ENCODE measurements at places on chromosomes 6 and 20.

GRCh38 chr6:134165561-134166201 is 113.3 kb upstream of the SLC2A12 start:
- DNase-seq = no peak

DNA sequence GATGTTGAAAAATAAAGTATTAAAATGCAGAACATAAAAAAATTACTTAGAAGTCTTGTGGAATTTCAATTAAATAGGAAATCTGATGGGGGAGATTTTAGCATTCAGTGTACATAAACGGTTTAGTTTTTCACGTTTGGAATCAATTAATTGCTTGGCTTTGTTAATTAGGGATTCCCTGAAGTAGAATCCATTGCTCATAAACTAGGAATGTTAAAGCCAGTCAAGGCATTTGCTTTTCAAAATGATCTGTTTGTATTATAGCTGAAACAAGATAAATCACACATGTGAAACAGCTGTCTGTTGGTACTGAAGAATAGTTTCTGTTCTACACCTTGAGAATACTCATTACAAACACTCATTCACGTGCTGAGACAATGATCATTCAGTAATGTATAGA is 297.9 kb downstream of the TBC1D7 start:
- DNase-seq = no peak

DNA sequence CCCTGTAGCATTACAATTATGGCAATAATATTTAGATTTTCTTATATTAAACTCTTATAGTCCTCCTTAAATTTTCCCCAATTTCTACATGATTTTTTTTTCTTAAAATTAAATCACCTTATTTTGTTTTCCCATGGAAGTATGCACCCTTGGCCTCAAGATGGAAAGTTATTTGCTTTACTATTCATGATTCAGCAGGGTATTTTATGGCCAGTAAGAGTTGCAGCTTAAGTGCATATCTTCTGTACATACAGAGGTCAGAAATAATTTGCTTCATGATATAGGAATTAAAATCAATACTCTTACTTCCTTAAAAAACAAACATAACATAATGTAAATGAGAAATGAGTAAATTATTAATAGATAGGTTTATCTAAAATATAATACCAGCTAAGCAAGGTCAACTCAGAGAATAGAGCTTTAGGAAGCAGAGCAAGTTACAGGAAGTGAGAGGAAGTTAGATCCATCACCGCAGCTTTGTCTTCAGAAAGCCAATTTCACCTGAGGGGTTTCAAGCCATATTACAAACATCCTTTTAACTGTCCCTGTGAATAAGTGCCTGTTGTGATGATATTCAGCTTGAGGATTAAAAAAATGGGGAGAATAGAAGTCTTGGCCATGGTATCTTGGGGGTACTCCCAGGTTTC is 24.6 kb upstream of the HS3ST5 start:
- no peak for DNase-seq

GRCh38 chr6:8182902-8183665 is 80.7 kb upstream of the EEF1E1 start:
- DNase-seq = no peak

DNA sequence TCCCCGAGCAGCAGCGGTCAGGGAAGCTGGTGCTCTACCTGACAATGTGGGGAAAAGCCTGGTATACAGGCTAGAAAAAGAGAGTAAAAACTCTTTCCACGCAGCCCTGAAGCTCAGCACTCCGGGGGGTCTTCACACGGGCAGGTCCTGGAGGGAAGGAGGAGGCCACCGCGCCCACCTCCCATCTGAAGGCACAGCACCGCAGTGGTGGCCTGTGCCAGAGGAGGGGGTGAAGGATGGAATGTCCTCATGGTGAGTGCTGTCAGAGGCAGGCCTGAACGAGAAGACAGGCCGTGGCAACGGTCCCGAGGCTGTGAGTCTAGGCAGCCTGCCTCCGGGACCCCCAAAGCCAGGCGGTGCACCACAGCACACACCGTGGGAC is 5.8 kb downstream of the SLC2A4RG start:
- no peak for DNase-seq
